ENCODE measurements at places on chromosomes 11 and 22. TPM values are rescaled to one million over a fixed set of nuclear protein-coding genes. Genes with fewer than 3 reads are reported as not detected.

The OR52A1 gene
- not detected for polyA plus RNA-seq

The CYTH4 gene
- polyA plus RNA-seq = 4.0 TPM

- DNase-seq = no peak
These were observed 89.3 kb downstream of the NAT10 start for GRCh38 chr11:34194576-34195335.

DNA sequence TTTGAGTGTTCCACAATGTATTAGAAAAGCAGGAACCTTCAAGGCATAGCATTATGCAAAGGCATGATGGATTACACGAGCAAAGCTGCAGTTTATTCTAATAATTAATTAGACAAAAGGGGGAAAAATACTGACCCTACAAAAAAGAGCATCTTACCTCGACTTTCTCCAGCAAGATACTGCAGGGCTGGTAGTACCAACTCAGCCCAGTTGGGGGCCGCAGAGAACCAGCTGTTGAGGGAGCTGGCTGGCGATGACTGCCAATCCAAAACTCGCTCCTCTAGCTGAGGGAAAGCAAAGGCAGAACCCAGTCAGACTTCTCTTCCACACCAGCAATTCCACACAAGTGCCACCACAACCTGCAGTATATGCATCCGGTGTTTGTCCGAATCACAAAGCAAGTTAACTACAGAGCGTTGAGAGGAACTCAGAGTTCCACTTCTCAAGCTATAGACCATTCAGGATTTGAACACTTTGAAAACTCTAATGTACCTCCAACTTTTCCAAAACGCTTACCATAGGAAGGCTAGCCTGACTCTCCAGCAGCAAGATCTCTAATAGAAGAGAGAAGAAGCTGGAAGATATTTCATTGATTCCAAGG is 13.7 kb downstream of the NFRKB start:
- DNase-seq = no peak

DNA sequence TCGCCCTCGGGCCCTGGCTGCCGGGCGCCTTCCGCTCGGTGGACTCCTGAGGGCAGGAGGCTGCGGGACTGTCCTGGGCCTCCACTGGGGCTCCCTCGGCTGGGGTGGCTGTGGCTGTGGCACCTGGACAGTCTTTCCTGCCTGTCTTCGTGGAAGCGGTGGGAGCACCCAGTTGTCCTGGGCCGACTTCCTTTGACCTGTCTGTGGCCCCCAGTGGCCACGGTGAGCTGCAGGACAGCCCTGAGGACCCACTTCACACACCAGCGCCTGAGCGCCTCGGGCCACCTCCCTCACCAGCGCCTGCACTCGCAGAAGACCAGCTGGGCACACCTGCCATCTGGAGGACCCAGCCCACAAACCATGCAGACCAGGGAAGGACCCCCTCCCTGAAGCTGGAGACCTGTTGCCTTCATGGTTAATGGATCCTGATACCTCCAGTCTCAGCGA is 1.8 kb upstream of the EPS8L2 start:
- no peak for DNase-seq

The P2RY6 gene
- 1.2 TPM for polyA plus RNA-seq

DNA sequence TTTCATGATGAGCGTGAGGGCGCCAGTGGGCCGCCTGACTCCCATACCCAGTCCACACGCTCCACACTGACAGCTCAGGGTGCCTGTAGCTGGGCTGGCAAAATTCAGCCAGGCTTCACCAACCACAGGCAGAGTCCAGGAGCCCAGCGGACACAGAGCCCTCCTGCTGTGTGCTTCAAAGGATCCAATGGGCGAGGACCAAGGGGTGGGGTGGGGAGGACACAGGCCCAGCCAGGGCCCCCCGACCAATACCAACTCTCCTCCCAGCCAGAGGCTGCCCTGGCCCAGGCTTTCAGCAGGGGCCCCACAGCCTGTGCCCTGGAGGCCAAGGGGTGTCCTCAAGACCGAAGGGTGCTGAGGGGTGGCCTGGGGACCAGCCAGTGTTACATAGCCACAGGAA is 336.1 kb downstream of the CTTN start:
- no peak for DNase-seq

DNA sequence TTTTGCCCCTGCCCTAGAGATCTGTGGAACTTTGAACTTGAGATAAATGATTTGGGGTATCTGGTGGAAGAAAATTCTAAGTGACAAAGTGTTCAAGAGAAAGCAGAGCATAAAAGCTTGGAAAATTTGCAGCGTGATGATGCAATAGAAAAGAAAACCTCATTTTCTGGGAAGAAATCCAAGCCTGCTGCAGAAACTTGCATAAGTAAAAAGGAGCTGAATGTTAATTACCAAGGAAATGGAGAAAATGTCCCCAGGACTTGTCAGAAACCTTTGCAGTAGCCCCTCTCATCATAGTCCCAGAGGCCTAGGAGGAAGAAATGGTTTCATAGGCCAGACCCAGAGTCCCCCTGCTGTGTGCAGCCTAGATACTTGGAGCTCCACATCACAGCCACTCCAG is 686.9 kb downstream of the FAM181B start:
- DNase-seq = no peak

DNA sequence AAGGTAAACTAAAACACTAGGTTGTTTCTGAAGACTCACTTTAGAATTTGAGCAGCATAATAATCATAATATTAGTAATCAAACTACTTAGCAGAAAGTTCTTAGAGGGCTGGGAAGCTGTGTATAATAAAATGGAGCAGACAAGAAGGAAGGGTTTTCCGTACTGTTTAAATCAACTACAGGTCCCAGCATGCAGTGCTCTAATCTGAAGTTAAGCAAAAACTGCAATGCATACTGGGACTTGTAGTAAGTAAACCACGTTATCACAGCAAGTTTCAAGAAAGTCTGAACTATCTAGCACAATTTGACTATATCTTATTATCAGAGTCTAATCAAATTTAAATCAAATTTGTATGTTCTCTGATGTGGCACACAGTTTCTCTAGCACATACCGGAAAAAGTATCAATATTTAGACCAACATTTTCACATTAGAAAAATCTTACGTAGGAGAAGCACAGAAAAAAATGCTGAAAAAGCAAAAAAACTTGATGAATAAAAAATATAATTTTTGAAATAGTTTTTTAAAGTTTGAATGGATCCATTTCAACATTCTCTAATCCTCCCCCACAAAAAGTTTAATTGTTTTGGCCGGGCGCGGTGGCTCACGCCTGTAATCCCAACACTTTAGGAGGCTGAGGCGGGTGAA is 8.2 kb downstream of the PHF21A start:
- DNase-seq = no peak

All from heart right ventricle (tissue), 16 donors.